ENCODE measurements at places on chromosomes 7 and 10.
A peak's percentile ranks its signal among the peaks of the same experiment; 100 is the strongest.

GRCh38 chr7:117600911-117601310 is 121.1 kb downstream of the CFTR start:
- DNase-seq = no peak

GRCh38 chr10:32540691-32541470 is 94.9 kb downstream of the CCDC7 start:
- no peak for DNase-seq

DNA sequence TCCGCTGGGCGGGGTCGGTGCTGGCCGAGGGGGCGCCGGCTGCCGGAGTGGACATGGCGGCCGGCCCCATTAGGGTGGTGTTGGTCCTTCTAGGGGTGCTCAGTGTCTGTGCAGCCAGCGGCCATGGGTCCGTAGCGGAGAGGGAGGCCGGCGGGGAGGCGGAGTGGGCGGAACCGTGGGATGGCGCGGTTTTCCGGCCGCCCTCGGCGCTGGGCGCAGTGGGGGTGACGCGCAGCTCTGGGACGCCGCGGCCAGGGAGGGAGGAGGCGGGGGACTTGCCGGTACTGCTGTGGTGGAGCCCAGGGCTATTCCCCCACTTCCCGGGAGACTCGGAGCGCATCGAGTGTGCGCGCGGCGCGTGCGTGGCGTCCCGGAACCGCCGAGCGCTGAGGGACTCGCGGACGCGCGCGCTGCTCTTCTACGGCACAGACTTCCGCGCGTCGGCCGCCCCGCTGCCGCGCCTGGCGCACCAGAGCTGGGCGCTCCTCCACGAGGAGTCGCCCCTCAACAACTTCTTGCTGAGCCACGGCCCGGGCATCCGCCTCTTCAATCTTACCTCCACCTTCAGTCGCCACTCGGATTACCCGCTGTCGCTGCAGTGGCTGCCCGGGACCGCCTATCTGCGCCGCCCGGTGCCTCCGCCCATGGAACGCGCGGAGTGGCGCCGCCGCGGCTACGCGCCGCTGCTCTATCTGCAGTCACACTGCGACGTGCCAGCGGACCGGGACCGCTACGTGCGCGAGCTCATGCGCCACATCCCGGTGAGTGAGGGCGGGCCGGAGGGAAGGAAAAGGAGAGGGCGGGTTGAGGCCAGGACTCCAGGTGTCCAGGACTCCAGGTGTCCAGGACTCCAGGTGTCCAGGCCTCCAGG is 9.3 kb upstream of the CHCHD1 start:
- DNase-seq = no peak

GRCh38 chr7:45197461-45197860 is 39.9 kb downstream of the RAMP3 start:
- no peak for DNase-seq

- no peak for DNase-seq
These were observed 108.2 kb downstream of the INPP5A start for GRCh38 chr10:132645630-132646442.

DNA sequence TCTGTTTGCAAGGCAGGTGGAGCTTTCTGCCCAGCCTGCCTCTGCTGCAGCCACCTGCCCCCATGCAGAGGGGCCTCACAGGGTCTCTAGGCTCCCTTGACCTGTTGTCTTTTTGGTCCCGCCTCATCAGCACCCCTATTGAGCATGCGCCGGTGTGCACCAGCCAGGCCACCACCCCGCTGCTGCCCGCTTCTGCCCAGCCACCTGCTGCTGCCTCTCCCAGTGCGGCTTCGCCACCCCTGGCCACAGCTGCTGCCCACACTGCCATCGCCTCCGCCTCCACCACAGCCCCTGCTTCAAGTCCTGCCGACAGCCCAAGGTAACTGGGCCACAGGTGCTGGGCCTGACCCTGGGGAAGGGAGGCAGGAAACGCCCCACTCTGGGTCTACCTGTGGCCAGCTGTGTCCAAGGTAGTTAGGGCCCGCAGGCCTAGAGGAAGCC is 38.1 kb downstream of the LDB3 start:
- DNase-seq = no peak

GRCh38 chr10:110793886-110794285 is 77.8 kb upstream of the PDCD4 start:
- DNase-seq = peak; percentile 33

- DNase-seq = no peak
These were observed 50.5 kb downstream of the PRF1 start for GRCh38 chr10:70551971-70552422.

DNA sequence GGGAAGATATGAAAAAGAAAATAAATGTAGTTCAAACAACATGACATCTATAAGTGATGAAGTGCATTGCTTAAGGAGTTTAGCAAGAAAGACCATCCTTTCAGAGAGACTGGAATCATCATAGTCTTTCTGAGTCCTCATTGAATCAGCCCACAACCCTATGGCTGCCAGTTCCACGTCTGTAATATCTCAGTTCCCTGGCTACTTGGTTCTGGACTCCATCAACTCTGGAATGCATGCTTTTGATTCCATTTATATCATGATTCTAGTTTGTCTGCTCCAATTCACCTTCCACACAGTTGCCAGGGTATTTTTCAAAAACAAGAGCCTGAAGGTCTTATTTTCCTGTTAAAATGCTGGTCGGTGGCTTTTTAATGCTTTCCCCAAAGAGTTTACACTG is 126.4 kb upstream of the MDFIC start:
- DNase-seq = no peak

- DNase-seq = peak; percentile 28
These were observed 15.1 kb upstream of the NME8 start for GRCh38 chr7:37833107-37833817.

GRCh38 chr7:1562597-1563051 is 6.6 kb upstream of the TMEM184A start:
- no peak for DNase-seq

DNA sequence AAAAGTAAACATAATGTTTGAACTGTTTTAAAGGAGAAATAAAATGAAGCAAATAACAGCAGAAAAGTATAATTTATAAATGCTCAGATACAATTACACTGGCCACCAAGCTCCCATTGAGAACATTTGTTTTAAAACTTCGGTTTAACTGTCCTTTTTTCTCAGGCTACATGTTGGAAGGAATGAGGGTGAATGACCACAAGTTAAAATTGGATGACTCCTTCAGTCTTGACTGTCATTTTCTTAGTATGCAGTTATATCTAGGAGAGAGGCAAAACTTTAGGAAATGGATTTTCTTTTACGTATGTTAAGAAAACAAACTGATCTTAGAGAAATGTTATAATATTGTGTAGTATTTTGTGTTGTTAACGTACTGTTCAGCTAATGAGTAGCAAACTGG is 5.0 kb downstream of the TRIM24 start:
- no peak for DNase-seq

- DNase-seq = no peak
These were observed 69.0 kb upstream of the ARHGAP21 start for GRCh38 chr10:24792638-24793037.

- no peak for DNase-seq
These were observed 1.3 kb downstream of the ANKRD16 start for GRCh38 chr10:5888351-5888750.

DNA sequence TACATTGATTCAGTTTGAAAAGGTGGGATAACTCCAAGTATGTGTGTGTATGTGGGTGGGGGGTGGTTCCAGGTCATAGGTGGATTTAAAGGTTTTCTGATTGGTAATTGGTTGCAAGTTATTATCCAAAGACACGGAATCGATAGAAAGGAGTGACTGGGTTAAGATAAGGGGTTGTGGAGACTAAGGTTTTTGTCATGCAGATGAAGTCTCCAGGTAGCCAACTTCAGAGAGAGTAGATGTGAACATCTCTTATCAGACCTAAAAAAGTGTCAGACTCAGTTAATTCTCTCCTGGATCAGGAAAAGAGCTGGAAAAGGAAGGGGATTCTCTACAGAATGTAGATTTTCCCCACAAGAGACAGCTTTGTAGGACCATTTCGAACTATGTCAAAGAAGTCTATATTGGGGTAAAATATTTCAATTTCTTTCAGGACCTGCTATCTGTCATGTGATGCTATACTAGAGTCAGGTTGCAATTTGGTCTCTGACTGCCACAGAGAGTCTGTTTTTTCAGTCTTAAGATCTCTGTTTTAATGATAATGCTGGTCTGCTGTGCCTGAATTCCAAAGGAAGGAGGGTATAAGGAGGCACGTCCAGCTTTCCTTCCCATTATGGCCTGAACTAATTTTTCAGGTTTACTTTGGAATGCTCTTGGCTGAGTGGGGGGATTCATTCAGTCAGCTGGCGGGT is 3.6 kb downstream of the C7orf57 start:
- no peak for DNase-seq

GRCh38 chr10:22672319-22673090 is 41.9 kb downstream of the PIP4K2A start:
- no peak for DNase-seq

- DNase-seq = no peak
These were observed 27.0 kb upstream of the ZPBP start for GRCh38 chr7:50119815-50120637.

GRCh38 chr7:5425507-5426225 is 2.0 kb upstream of the TNRC18 start:
- DNase-seq = peak; percentile 77

DNA sequence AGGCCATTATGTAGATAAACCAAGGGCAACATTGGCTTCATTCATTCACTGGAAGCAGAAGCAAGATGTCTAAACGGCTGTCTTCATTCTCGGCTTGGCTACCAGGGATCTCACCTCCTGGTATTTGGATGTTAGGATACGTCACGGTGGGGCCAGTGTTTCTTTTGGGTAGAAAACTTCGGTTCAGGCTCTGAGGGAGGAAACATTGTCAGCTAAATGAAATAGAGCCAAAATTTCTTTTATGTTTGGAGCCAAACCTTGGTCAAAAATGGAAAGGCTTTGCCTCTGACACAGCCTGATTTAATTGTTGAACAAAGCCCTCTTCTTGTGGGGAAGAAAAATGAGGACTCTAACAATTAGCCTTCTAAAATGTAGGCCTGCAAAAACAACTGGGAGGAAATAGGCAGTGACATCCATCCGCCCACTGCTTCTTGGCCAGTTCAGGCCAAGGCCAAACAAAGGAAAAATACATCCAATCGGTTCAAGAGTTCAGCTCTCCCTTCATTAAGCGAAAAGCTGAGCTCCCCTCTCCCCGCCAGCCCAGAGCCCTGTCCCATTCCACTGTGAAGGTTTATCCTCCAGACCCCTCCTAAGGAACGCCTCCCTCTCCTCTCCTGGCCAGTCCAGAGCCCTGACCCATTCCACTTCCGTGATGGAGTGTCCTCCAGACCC is 44.4 kb downstream of the PFKFB3 start:
- no peak for DNase-seq

DNA sequence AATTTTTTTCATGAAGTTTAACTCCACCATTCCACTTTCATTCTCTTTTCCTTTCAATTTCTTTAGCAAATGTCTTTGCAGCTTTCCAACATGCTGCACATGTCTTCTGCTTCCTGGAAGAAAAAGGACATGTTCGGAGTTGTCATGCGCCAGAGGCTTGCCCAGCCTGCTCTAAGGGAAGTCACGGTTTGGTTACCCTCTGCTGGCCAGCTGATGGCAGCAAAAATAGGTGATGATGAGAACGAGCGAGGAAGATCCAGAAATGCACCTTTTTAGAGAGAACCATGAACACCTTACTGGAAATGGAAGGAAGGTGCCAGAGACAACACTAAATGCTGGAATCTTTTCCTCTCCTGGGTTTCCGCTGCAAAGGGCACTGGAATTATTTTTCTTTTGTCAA is 4.9 kb upstream of the ZSCAN21 start:
- no peak for DNase-seq

DNA sequence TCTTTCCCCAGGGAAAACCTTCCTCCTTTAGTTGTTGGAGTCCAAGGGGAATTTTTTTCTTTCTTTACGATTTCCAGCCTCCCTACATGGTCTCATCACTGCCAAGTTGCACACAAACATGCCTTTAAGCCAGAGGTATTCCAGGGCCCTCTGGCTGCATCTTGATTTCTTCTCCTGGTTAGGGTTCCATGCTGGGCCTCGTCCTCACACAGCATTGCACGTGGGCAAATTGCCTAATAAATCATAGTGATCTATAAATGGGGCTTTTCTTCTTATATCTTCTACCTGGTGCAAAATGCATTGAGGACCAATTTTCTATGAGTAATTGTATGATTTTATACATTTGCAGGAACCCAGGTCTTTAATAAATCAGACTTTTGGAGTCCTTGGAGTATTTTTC is 284.2 kb downstream of the C7orf25 start:
- DNase-seq = no peak

DNA sequence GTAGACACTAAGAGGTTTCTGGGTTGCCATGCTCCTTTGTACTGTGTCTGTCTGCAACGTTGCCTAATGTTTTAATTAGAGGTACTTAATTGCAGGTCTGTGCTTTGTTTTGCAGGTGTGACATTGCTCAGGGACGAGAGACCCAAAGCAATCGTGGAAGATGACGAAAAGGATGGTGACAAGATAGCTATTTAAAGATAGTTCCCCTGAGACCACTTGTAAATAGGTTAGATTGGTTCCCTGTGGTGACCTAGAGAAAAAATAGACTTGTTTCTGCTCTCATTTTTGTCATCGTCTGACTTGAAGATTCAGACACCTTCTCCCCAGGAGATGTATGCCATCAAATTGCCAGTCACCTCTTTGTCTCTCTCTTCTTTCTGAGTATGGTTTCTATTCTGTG is 20.1 kb downstream of the PPP1R17 start:
- no peak for DNase-seq

- DNase-seq = no peak
These were observed 5.6 kb downstream of the LRRTM3 start for GRCh38 chr10:66931340-66931948.

DNA sequence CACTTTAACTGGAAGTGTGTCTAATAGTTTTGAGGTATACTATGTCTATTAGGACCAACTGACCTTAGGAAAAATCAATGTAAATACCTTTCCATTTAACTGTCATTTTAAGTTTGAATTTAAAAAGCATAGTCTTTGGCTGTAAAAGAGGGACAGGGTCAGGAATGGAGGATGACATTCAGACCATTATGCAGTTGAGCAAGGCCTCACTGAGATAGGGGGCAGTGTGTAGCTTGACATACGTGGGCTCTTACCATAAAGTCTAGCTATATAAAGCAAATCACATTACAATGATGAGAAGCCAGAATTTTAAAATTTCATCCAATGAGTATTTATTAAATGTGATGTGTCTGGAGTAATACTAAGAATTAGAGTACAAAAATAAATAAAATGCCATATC is 17.9 kb downstream of the PALS2 start:
- no peak for DNase-seq

GRCh38 chr10:73501651-73502050 is 5.8 kb upstream of the PPP3CB start:
- DNase-seq = no peak

DNA sequence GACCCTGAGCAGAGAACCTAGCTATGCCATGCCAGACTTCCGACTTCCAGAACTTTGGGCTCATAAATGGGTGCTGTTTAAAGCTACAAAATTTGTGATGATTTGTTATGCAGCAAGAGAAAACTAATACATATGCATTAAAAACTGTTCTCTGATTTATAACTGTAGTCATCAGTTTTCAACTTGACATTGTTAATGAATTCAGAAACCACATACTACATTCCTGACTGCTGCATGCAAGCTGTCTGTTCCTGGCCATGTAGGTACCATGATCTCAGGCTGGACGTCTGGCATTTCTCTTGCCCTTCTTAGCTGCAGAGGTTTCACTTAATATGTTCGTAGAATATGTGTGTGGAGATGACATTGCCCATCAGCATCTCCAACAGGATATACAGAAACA is 28.4 kb downstream of the MKX start:
- no peak for DNase-seq

GRCh38 chr10:67925449-67926005 is 41.1 kb downstream of the SIRT1 start:
- no peak for DNase-seq

GRCh38 chr7:43698460-43699255 is 30.7 kb downstream of the COA1 start:
- DNase-seq = no peak

GRCh38 chr7:149005427-149006344 is 22.6 kb downstream of the PDIA4 start:
- no peak for DNase-seq

All from NCI-H187 treated with DMSO at 0.1 percent for 48 hours (cell line).